NCI-H2107 (cell line): ENCODE measurements at places on chromosomes 2 and 18.

GRCh38 chr18:45280481-45281276 lies 334.6 kb upstream of the SLC14A2 start:
- DNase-seq, result no peak

- DNase-seq, result no peak
Measured at GRCh38 chr2:42651057-42651456, 82.6 kb downstream of the MTA3 start.

- DNase-seq, result no peak
Measured at GRCh38 chr2:38498045-38498481, 104.7 kb downstream of the HNRNPLL start.

DNA sequence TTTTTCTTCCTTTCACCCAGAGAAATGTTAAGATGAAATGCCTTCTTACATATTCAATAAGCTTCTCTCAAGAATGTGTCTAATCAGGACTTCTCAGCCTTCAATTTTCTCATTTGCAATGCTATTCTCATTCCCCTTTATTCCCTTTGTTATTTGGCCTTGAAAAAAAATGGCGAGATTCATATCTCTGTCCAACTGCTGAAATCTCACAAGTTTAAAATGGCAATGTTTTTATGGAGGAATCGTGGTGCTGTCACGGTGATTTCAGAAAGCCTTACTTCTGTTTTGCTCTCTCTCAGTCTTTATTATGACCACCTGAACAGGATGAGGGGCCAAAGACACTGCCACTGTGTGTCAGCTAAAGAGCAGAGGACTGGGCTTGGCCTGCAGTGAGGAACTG lies 928.5 kb downstream of the DCC start:
- DNase-seq, result no peak

GRCh38 chr2:20001361-20001863 lies 11.1 kb downstream of the MATN3 start:
- DNase-seq, result no peak

GRCh38 chr2:157283468-157283867 lies 26.0 kb downstream of the GALNT5 start:
- no peak for DNase-seq

- no peak for DNase-seq
Measured at GRCh38 chr2:64942693-64943092, 46.5 kb upstream of the SLC1A4 start.

DNA sequence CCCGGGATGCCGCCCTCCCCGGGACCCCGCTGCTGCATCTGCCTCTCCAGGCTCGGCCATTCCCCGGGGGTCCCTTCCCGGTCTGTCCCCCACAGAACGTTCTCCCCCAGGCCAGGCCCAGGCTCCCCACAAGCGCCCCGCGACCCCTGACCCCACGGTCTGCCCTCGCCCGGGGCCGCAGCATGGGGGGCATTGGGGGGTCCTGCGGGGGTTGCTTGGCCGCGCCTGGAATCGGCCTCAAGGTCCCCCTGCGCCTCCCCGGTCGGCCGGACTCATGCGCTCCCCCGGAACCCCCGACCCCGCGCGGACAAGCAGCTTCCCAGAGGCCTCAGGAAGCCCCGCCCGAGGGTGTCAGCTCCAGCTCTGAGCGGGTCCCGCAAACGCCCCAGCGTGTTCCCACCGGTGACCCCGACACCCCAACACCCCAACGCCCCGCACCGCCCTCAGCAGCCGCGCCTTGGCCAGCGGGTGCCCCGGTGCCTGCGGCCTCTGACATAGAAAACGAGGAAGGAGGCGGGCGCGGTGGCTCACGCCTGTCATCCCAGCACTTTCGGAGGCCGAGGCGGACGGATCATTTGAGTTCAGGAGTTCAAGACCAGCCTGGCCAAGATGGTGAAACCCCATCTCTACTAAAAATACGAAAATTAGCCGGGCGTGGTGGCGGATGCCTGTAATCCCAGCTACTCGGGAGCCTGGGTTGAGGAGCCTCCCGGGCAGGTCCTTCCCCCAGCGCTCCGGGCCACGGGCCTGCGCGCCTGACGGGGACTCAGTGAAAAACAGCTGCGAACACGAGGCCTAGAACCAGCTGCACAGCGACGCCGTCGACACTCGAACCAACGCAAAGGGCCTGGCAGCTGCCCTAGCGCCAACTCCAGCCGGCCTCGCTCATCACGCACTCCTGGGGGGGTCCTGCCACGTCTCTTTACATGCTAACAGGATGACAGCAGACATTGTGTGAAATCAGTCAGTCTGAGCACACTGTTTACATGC lies 61.8 kb upstream of the CTDP1 start:
- no peak for DNase-seq

DNA sequence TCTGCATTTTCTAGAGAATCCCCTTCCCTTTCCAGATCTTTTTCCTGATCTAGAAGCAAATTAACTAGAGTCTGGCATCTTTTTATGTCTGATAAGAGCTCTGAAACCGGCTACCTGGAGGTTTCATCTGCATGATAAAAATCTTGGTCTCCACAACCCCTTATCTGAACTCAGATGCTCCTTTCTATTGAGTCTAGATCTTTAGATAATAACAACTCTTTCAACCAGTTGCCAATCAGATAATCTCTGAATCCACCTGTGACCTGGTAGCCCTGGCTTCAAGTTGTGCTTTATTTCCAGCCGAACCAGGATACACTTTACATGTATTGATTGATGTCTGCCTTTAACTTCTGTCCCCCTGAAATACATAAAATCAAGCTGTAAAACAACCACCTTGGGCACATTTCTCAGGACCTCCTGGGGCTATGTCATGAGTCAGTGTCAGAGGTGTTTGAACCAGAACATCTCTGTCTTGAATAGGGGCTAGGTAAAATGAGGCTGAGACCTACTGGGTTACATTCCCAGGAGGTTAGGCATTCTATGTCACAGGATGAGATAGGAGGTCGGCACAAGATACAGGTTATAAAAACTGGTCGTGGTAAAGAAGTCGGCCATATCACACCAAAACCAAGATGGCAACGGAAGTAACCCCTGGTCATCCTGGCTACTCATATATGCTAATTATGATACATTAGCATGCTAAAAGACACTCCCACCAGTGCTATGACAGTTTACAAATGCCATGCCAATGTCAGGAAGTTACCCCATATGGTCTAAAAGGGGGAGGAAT lies 20.8 kb downstream of the RALBP1 start:
- DNase-seq, result no peak

DNA sequence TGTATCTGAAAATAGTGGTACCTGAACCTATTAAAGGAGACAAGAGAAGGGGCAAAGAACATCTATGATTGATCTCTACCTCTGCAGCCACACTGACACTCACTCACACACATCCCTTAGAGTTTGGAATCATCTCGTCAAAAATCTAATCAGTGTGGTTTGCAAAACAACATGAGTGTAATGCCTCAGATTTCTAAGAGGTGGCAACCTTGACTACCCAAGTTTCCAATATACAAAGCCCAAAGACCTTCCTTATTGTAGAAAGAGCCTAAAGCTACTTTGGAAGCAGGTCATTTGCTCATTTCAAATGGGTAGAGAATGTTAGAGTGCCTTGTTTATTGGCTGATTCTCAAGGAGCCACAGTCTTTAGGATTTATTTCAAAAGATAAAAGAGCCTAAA lies 444.9 kb downstream of the ARHGAP15 start:
- DNase-seq, result no peak

- DNase-seq, result no peak
Measured at GRCh38 chr18:30088238-30089015, 954.1 kb downstream of the DSC3 start.

DNA sequence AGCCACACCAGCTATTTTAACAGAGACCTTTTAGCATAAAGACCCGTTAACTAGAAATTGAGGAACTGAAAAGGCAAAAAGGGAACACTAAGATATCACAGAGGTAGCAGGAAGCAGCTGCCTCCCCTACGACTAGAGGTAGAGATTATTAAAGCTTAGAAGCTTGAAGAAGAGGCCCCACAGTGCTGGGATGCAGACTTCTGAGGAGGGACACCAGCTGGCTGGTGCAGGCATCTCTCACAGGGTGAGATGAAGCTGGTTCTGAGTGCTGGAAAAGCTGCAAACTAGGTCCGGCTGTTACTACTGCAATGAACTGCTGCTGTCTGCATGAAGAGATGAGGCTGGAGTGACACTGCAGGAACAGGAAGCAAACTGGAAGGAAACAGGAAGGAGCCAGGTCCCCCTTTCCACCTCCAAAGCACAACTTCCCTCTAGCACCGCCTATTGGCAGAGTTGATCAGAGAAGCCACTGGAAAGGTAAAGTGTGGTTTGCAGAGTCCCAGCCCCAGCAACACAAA lies 61.2 kb upstream of the MRPS9 start:
- no peak for DNase-seq

- DNase-seq, result no peak
Measured at GRCh38 chr2:16756831-16757644, 91.4 kb upstream of the CYRIA start.

GRCh38 chr2:98520806-98521205 lies 76.1 kb downstream of the INPP4A start:
- no peak for DNase-seq

- no peak for DNase-seq
Measured at GRCh38 chr18:9741793-9742523, 33.9 kb downstream of the RAB31 start.

DNA sequence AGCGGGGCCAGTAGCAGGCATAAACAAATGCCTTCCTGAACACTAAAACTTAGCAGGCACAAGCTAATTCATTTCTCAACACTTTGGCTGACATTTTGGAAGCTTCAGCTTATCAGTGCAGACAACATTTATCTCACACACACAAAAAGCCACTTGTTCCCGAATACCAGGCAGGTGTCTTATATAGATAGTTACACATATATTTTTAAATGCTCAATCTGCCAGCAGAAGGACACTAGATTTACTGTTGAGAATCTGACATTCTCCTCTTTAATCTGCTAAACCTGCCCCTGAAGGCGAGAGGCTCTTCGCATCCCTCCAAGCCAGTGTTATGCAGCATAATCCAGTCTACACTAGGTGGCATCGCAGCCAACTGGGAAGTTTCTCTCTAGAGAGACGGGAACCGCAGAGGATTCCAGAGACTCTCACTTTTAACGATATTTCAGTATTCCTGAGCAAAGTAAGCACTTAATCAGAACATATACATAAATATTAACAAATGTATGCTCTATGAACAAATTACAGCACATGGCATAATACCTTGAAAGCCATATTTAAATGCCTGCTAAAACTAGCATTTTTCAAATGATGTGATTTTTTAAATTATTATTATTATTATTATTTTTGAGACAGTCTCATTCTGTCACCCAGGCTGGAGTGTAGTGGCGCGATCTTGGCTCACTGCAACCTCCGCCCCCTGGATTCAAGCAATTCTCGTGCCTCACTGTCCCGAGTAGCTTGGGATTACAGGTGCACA lies 90.2 kb upstream of the SCG2 start:
- DNase-seq, result no peak

DNA sequence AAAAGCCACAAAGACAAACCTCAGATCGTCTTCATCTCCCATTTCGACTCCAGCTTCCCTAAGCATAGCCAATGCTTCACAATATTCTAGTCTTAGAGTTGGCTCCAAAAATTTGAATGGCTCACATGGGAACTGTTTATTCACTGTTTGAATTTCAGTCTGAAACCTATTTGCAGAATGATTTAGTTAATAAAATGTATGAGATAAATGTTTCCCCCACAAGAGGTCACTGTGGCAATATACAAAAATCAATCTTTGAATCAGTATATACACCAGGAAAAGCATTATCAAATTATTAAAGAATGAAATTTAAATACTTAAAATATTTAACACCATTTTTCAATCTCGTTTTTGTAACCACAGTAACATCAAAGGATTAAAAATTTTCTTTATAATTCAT lies 40.0 kb upstream of the MCM6 start:
- no peak for DNase-seq

DNA sequence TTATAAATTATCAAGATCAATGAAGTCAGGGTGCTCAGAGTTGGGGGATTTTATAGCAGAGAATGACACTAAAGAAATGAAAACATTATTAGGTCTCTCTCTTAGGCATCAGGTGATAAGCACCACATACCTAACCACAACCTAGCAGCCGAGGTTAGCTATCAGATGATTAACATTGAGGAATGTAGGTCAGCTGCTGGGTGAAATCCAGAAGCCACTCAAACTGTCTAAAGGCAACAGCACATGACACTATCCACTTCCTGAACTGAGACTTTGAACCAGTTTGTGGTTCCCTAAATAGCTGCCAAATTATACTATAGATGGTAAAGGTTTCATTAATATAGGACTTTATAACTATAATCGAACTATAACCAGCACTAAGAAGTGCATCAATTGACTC lies 4.7 kb downstream of the EPG5 start:
- DNase-seq, result no peak

DNA sequence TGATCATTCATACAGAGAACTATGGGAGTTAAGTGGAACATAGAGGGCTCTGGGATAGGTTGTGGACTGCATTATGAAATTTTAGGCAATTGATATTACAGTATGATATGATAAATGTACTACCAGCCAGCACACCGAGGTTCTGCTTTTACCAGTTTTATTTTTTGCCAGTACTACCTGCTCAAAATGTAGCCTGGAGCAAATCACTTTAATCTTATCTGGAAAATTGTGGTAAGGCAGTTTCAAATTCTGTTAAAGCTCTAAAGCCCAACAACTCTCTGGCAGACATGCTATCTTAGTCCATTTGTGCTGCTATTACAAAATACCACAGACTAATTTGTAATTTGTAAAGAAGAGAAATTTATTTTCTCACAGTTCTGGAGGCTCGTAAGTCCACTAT lies 474.9 kb upstream of the CWC22 start:
- no peak for DNase-seq

- no peak for DNase-seq
Measured at GRCh38 chr2:26970928-26971627, 641 bp downstream of the MAPRE3 start.

DNA sequence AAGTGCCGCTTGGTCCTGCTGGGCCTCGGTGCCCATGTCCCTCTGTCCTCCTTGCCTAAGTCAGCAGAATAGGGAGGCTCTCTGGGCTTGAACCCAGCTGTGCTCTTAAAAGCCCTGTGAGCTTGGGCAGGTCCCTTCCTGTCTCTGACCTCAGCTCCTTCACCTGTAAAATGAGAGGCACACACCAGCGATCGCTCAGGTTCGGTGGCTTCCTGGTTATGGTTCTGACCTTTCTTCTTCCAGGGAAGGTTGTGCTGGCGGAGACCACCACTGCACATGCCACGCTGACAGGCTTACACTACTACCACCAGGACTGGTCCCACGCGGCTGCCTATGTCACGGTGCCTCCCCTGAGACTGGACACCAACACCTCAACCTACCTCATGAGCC lies 36.1 kb upstream of the MAPRE3 start:
- no peak for DNase-seq

GRCh38 chr18:27996801-27997272 lies 180.1 kb downstream of the CDH2 start:
- no peak for DNase-seq

DNA sequence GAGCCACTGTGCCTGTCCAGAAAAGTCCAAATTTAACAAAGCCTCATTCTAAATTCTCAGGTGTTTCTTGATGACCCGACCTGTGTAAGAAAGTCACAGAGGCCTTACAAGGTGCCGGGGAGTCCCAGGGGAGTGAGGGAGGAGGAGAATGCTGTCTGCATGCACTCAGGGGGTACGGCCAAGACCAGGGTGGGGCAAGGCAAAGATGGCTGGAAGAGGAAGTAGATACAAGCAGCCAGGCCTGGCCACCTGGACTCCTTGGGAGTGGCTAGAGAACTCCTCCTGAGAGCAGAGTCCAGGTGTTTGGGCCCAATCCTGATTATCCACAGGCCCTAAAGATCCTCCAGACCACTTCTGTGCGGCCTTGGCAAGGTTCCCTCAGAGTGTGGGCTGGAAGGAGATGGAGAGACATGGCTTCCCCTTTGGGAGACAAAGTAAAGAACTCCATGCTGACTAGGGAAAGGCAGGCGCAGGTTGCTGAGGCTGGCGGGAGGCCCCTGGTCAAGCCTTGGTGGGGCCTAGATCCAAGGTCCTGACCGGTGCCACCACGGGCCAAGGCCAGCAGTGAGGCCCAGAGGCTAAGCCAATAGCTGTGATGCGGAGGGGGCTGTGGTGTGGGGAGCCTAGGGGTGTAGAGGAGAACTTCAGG lies 74.7 kb downstream of the COPS8 start:
- no peak for DNase-seq
